OCI-M1 (cell line): ENCODE measurements at places on chromosomes 11 and 22.

- peak; percentile 62 for DNase-seq
These were observed 91.1 kb upstream of the KCNA4 start for GRCh38 chr11:30107899-30108298.

- no peak for DNase-seq
These were observed 2.1 kb downstream of the CLDN25 start for GRCh38 chr11:113781682-113782081.

- no peak for DNase-seq
These were observed 1.3 kb upstream of the FLRT1 start for GRCh38 chr11:64034411-64034811.

- no peak for DNase-seq
These were observed 25.9 kb upstream of the TOLLIP start for GRCh38 chr11:1335264-1335810.

DNA sequence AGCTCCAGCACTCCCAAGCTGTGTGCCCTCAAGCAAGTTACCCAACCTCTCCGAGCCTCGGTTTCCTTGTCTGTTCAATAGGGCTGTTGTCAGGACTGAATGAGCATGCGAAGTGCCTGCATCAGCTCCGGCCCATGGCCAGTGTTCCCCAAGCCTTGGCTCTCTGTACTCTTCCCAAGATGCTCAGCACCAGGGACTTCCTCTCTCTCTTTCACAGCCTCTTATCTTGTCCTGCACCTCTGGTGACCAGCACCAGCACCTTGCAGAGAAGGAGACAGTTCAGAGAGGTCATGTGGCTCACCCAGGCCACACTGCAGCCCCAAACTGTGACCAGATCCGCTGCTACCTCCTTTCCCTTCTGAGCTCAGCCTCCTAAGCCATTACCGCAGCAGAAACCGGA lies 120.3 kb upstream of the ANO1 start:
- DNase-seq, result no peak

DNA sequence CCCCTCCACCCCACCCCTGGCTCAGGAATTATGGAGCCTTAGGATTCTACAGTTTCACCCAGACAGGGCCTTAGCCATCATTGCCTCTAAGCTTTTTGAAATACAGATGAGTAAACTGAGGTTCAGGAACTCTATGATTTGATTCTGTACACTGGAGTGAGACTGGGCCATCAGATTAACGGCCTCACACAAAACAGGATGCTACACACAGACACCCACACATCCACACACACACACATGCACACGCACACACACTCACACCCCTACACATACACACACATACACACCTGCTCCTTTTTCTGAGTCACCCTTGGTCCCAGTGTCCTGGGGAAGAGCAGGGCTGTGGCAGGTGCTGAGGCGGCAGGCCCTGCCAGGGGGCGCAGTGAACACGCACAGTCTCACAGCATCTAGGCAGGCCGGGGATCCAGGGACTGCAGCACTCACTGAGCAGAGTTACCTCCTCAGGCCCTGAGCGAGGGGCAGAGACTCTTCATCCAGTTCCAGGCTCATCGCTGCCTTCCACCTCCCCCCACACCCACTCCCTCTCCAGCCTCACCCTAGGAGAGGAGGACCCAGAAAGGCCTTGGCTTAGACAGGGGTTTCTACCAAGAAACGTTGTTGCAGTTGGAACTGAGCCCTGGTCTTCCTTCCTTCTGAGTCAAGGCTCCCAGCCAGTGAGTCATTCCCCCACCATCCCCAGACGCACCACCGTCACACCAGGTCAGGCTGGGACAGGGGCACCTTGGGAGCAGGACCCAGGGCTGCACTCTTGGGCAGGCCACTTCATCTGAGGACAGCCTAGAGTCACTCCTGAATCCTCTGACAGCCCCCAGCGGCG lies 89.8 kb upstream of the PARVA start:
- no peak for DNase-seq

DNA sequence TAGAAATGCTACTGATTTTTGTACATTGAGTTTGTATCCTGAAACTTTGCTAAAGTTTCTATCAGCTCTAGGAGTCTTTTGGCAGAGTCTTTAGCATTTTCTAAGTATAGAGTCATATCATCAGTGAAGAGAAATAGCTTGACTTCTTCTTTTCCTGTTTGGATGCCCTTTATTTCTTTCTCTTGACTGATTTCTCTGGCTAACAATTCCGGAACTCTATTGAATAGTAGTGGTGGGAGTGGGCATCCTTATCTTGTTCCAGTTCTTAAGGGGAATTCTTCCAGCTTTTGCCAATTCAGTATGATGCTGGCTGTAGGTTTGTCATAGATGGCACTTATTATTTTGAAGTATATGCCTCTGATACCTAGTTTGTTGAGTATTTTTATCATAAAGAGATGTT lies 197.7 kb downstream of the AASDHPPT start:
- DNase-seq, result no peak

GRCh38 chr22:23566705-23567475 lies 13.2 kb downstream of the IGLL1 start:
- no peak for DNase-seq
